ENCODE measurements at places on chromosomes 3 and 15.

- no peak for DNase-seq
These were observed 848.6 kb downstream of the PDCD6IP start for GRCh38 chr3:34646911-34647460.

GRCh38 chr3:177109688-177110330 lies 87.5 kb downstream of the TBL1XR1 start:
- no peak for DNase-seq

DNA sequence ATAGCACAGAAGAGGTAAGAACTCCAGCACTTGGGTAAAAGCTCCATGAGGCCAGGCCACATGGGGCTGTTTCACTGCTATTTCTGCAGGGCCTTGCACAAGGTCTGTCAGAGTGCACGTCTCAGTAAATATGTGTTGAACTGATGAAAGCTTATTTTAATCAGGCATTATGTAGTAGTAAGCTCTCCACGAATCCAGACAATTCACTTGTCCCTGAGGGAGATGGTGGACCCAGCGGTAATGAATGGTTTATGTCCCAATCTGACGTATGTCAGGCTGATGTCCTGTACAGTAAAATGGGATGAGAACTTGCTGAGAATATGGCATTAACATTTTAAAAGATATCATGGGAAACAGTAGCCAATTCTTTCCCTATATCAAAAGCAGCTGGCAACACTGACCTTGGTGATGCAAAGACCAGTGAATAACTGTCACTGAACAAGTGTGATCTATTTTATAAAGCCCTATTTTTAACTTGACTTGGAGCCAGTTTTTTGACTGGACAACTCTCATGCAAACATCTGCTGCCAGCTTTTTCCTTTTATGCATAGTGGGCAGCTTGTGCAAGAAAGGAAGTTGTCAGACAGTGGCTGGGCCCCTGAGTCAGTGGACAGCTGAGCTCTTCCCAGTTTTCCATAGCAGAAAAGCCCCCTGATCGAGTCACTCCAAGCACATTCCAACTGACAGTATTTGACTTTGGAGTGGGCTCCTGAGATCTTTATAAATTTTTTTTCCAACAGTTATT lies 519.8 kb upstream of the MDFIC2 start:
- no peak for DNase-seq

DNA sequence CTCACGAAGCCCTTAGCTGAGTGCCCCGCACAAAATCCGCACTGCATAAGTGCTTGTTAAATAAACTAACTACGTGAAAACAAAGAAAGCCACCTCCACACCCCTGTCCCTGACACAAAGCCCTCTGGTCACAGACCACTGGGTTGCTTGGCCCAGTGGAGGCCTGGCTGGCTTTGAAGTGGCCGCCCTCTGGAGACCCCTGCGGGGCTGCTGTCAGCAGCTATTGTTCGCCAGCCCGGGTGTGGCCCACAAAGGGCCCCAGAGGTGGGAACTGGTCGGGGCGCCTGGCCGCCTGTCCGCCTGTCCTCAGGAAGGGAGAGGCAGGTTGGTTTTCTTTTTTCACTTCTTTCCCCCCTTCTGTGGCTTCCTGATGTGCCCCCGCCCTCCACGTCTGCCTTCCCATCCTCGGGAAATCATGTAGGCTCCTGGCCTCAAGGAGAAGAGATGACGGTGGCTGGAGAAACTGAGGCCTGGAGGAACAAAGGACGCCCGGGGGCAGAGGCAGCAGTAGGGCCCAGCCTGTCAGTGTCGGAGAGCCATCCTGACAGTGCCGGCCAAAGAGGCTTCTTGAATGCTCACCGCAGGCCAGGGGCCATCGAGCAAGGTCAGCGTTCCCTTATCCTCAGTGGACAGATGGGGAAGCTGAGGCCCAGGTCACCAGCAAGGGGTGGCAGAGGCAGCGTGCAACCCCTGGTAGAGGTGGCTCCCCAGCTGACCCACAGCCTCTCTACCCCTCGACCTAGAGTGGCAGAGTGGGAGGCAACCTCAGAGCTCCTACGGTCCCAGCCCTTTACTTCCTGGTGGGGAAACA lies 61.1 kb downstream of the SLC6A6 start:
- DNase-seq, result no peak

- no peak for DNase-seq
These were observed 10.8 kb upstream of the CCDC39 start for GRCh38 chr3:180690061-180690460.

GRCh38 chr3:14431452-14431916 lies 29.1 kb downstream of the SLC6A6 start:
- DNase-seq, result no peak

GRCh38 chr15:62752657-62753517 lies 289.7 kb upstream of the TPM1 start:
- DNase-seq, result no peak

- no peak for DNase-seq
These were observed 42.5 kb upstream of the KPNA4 start for GRCh38 chr3:160607826-160608225.

DNA sequence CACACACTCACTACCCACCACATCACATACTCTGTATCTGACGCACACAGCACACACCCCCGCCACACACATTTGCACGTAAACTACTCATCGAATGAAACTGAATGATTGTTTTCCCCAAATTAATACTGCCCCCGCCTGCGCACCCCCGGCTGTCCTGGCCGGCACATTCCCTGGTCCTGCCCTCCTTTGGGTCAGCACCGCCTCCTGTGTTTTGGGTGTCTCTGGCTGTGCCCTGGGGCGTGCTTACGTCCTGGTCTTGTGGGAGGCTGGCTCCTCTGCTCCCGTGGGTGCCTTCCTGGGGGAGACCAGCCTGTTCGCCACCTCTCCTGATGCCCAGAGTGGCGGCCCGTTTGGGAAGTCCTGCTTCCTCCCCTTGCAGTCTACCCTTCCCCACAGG lies 30.2 kb downstream of the APBA2 start:
- DNase-seq, result no peak

DNA sequence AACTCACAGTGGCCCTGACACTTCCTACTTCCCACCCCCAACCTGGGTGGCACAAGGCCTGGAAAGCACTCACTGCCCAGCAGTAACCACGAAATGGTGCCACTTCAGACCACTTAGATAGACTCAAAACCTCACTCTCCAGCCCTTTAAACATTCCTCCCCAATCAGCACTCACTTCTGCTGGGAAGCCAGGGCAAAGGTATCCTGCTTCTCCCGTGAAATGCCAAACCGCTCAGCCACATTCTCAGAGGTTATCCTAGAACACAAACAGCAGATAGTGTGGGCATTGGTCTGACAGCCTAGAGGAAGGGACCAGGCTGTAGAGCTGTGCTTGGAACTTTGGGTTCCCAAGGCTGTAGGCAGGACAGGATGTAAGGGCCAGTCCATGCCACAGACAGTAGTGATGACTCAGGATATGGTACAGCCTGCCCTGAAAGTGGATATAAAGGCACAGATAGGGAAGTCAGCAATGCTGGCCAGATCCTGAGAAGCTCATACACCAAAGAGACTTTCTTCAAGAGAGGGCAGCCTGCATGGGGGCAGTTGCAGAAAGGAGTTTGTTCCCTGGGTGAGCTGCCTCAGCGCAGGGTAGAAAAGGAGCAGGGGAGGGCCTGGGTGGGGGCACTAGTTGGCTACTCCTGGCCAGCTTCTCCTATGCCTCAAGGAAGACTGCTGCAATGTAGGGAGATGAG lies 9.2 kb downstream of the ACAA1 start:
- no peak for DNase-seq

Measured in GM06990 (cell line).